Urothelium cell line (cell line): ENCODE measurements at places on chromosomes 2 and 18.

GRCh38 chr2:144115739-144116291 is 404.1 kb downstream of the ZEB2 start:
- DNase-seq: no peak

- DNase-seq: no peak
These were observed 64.4 kb downstream of the TRABD2A start for GRCh38 chr2:84816426-84817026.

DNA sequence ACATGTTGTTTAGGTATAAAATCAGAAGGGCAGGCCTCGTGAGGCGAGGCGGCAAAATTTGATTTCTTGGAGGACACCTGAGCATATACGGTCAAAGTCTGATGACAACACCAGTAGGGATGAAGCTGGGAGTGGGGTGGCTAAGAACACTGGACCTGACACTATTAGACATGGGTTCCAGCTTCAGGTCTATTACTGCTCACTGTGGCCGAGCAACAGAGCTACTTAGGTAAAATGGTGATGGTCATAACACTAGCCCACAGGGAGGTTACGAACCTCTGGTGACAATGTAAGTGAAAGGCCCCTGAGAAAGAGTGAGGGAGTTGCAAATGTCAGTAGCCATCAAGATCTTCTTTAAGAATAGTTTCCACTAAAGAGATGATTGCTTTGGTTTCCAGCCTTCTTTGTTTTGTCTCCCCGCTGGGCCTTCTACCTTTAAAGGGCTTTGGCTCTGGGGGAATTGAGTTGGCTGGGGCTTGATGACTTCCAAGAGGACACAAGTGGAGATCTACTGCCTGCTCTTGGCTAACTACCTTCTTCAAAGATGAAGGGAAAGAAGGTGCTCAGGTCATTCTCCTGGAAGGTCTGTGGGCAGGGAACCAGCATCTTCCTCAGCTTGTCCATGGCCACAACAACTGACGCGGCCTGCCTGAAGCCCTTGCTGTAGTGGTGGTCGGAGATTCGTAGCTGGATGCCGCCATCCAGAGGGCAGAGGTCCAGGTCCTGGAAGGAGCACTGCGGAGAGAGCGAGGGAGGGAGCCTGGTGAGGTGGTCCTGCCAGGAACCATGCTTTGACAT is 3.5 kb downstream of the IL1B start:
- no peak for DNase-seq

DNA sequence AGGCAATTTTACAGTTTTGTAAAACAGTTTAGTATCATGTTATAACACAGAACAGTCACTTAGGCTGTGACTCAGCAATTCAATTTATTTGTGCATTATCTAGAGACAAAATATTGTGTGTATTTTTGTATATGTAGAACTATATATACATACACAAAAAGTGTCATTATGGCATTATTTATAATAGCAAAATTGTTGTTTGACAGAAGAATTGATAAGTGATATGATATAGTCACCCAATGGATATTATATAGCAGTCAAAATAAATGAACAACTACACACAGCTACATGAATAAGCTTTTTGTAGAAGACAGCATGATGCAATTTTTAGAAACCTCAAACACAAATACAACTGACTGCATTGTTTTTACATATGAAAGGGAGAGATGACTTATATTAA is 334.0 kb downstream of the TRIB2 start:
- no peak for DNase-seq

DNA sequence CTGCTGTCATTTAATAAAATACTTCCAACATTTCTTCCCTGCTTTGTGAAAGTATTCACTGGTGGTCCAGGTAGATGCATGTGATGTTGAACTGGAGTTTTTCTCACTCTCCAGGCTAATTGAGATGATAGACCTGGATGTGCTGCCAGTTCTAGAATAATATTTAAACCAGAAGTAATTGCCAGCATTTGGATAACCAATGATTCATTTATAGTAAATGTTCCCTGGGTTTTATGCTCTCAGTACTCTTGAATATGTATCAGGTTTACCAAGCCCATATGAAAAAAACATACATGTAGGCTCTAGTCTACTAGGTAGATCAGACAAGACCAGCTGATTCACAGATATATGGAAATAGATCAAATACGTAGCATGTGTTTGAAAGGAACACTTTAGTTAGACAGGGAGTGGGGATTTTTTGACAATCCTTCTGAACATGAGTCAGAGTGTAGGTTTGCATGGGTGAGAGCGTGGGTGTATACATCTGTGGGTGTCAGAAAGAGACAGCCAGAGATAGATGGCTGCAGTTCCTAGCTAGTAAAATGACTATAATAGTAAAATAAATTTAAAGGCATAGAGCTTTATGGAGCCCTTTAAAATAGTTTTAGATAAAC is 115.1 kb downstream of the NAB1 start:
- DNase-seq: no peak

- DNase-seq: no peak
These were observed 118.1 kb downstream of the PRPF40A start for GRCh38 chr2:152598975-152599759.

GRCh38 chr2:61334466-61334865 is 136.4 kb downstream of the USP34 start:
- DNase-seq: no peak

DNA sequence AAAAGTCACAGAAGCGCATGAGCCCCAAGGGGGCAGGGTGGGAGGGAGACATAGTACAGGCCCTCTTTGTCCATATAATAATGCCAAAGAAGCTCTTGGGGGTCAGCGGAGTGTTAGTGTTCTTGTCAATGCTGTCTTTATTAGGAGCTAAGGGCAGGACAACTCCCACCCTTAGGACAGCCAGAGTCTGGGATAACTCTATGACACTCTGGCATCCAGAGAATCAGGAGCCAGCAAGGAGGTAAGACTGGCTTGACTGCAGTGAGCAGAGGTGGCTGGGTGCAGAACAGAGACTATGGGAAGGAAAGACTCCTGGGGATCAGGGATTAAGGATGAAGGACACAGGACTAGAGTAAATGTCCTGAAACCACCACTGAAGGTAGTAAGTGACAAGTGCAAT is 19.0 kb upstream of the HNMT start:
- no peak for DNase-seq

- DNase-seq: no peak
These were observed 43.9 kb upstream of the BCL11A start for GRCh38 chr2:60597346-60597745.

DNA sequence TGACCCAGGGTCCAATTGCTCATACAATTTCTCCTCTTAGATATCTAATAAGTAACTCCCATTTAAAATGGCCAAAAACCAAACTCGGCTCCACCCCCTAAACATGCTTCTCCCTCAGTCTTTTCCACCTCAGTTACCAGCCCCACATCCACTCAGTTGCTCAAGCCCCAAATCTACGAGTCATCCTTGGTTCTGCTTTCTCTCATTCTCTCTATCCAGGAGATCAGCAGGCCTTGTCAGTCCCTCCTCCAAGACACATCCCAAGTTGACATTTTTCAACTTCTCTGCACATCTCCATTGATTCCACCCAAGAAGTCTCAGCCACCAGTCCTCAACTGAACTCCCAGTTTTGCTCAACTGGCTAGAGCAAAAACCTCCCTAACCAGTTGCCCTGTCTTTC is 40.5 kb upstream of the RTN4 start:
- no peak for DNase-seq

DNA sequence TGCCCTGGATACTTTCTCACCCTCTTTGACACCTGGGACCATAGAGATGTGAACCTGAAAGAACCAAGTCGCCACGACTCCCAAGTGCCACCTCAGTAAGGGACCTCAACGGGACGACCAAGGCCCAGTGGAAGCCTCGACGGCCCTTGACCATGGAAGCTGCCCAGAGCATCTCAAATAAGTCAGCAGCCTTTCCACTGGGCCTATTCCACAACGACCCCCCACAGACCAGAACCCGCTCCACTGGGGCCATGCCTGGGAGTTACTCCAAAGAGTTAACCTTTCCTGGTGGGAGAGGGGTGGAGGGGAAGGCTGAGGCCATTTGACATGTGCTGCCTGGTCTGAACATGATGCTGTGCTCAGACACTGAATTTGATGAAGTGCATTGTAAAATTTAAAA is 146.9 kb downstream of the KLHL29 start:
- DNase-seq: no peak

DNA sequence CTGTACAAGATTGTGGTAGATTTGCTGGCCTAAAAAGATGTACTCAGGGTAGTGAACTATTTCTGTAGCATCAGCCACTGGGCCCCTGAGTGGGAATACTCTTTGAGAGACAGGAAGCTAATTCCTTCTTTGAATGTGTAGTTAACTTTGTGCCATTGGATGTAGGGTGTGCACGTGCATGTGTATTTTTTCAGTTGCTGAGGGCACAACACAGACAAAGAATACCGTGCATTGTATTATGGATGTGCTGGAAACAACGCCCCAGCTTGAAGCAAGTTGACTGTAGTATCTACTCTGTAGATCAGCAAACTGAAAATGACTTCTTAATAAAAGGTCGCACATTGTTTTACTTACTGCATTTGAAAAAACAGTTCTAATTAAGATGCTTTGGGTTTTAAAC is 14.1 kb downstream of the CRIM1 start:
- DNase-seq: no peak

DNA sequence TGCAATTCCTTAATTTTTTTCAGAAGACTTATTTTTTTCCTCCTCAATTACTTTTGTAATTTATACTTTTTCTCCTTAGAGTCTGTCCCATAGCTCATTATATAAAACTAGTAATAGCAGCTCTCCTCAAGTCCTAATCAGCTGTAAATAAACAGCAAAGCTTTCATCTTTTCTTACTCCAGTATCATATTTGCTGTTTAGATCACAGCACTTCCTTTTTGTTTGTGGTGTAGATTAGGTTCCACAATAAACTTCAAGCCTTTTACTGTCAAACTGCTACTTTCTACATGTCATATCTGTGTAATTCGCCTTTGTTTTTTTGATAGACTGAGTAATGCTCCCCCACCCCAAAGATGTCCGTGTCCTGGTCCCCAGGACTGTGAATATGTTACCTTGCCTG is 25.5 kb downstream of the GCG start:
- DNase-seq: no peak

GRCh38 chr2:224103651-224104050 is 64.6 kb upstream of the SERPINE2 start:
- DNase-seq: no peak

GRCh38 chr2:67900826-67901225 is 162.0 kb downstream of the C1D start:
- DNase-seq: no peak

GRCh38 chr2:233060501-233060979 is 398 bp downstream of the INPP5D start:
- DNase-seq: no peak

DNA sequence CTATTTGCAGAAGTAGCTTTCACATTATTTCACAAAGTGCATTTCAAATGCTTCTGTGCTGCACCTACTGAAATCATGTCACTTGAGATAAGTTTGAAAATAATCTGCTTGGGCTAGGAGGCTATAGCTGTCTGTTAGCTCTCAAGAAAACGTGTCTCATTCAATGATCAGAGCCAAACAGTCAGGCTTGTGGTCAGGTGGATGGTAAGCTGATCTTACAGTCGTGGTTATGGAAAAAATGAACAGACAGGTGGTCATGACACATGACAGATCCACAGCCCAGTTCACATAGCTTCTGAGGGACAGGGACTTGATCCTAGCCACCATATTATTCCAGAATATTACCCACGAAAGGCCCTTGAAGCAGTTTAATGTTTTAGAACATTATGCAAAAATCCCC is 26.5 kb upstream of the RFX8 start:
- DNase-seq: peak; percentile 42

DNA sequence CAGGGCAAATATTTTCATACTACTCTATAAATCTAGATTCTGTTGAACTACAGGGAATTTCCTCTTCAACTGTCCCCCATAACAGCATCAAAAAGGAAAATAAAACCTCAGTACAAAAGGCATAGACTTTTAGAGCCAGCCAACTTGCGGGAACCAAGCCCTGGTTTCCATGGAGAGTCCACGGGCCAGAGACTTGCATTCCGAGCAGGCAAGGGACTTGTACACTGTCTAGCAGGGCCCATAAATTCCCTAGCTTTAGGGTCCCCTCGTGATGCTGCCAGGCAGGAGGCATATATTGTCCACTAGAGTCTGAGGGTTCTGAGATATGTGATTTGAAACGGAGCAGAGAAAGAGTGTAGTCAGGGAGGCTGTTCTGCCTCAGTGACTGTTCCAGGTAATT is 153.1 kb upstream of the SLC14A2 start:
- DNase-seq: no peak

GRCh38 chr18:58313491-58314032 is 269.5 kb downstream of the NEDD4L start:
- DNase-seq: no peak

DNA sequence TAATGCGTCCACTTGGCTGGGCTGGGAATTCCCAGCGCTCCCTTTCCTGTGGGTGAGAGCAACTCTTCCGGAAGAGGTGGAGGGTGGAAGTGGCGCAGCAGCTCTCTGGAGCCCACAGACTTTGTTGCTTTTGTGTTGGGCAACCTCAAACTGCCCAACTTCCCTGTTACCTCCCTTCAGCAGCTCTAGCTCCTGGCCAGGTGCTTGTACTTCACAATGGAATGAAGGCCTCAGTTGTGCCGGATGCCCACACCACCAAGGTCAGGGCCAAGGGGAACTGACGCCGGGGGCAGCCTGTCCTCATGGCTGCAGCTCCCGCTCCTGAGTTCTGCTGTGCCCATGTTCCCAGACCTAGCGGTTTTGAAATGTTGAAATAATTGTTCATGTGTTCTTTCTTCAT is 322.9 kb downstream of the GALR1 start:
- DNase-seq: no peak

- no peak for DNase-seq
These were observed 69.1 kb upstream of the PXDN start for GRCh38 chr2:1813371-1813770.
